Smooth muscle cell of the pulmonary artery (primary cell): ENCODE measurements at places on chromosomes 5 and 9. TPM values are rescaled to one million over a fixed set of nuclear protein-coding genes. Genes with fewer than 3 reads are reported as not detected.

Gene PCDHB5
- total RNA-seq: 0.36 and 2.2 TPM in 2 replicates

Gene CTXN3
- not detected in 2 replicates for total RNA-seq

Gene PCDH1
- total RNA-seq: 4.7 and 6.3 TPM in 2 replicates

Gene FBLL1
- total RNA-seq: 0.66 and 1.7 TPM in 2 replicates

Gene TRIM32
- 30.5 and 34.8 TPM in 2 replicates for total RNA-seq

Gene ANKRD20A1
- not detected in 2 replicates for total RNA-seq

Gene DNAH5
- 0.20 and 0.43 TPM in 2 replicates for total RNA-seq

Gene LHX6
- total RNA-seq: not detected in 2 replicates

Gene NLN
- total RNA-seq: 37.7 and 51.1 TPM in 2 replicates

Gene SPATA31C1
- not detected in 2 replicates for total RNA-seq

Gene LSM11
- 5.0 and 6.1 TPM in 2 replicates for total RNA-seq

Gene AMBP
- total RNA-seq: not detected in 2 replicates

Gene IDNK
- total RNA-seq: 4.0 and 4.1 TPM in 2 replicates

Gene HAPLN1
- total RNA-seq: 31.9 and 144 TPM in 2 replicates

Gene NR6A1
- 0.39 and 0.69 TPM in 2 replicates for total RNA-seq
